ENCODE measurements at places on chromosomes 1 and 21. TPM values are rescaled to one million over a fixed set of nuclear protein-coding genes. Genes with fewer than 3 reads are reported as not detected.

DNA sequence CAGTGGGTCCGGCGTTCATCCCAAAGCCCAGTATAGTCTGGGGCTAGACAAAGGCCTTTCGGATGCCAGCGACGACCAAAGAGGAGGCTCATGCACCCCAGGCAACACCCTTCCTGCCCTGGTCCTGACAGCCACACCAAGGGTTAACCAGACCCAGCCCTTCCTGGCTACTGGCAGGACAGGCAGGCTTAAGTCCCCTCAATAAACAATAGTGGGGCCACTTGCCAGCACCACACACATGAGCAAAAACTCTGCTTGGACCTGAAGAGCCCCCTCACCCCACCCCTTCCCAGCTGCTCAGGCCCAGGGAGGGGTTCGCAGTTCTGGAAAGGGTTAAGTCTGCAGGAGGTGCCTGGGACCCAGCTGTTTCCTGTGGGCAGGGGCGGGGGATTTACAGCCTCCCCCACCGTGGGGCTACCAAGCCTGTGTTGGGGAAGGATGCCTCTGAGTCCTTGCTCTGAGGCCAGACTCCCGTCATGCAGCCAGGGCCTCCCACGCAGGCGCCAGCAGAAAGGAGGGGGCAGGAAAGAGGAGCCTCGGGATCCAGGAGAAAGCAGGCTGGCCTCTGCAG lies 18.2 kb downstream of the PHLDA3 start:
- peak; percentile 69 for DNase-seq
- peaks cover 34% of the 10 kb centered on the region for H3K4me1 ChIP-seq
- H3K36me3 ChIP-seq = no peaks in the 10 kb centered on the region
- H3K27ac ChIP-seq = no peak overlapping the region
- H3K27me3 ChIP-seq = no peaks in the 10 kb centered on the region

GRCh38 chr1:38529946-38530345 lies 329.6 kb downstream of the RRAGC start:
- H3K27ac ChIP-seq = no peak overlapping the region
- H3K4me1 ChIP-seq = peaks cover 4% of the 10 kb centered on the region
- no peaks in the 10 kb centered on the region for H3K36me3 ChIP-seq
- peaks cover 50% of the 10 kb centered on the region for H3K27me3 ChIP-seq

GRCh38 chr1:60283690-60284089 lies 210.1 kb upstream of the C1orf87 start:
- no peak overlapping the region for H3K4me3 ChIP-seq
- DNase-seq = no peak
- H3K4me1 ChIP-seq = peaks cover 20% of the 10 kb centered on the region
- H3K27me3 ChIP-seq = no peaks in the 10 kb centered on the region
- H3K27ac ChIP-seq = no peak overlapping the region

DNA sequence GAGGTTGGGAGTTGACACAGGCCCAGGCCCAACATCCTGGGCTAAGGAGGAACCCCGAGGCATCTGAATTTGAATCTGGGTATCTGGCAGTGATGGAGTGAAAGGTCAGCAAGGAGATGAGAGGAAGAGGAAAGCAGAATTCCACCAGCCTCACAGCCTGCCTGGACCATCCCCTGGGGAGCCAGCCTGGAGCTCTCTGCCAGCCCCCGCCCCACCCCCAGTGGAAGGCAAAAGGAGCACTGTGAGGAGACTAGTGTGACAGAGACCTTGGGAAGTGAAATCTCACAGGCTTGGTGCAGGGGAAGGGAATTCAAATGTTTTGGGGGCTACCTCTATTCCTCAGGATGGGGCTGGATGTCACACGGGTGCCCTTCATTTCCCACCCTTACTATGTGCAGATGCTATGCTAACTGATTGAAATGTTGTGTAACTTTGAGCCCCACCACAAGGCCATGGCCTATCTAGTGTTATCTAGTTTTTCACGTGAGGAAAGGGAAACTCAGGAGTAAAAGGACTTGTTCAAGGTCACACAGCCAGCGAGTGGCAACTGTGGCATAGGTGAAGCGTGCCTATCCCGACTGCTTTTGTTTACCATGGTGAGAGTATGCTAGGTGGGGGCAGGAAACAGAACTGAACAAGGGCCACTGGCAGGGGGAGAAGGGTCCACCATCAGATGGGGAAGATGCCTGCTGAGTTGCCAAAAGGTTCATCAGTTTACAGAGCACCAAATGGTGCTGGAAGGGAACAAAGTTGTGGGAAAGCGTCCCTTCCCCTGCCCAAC lies 29.8 kb downstream of the AHDC1 start:
- no peaks in the 10 kb centered on the region for H3K36me3 ChIP-seq
- peak overlapping the region; percentile 95 for H3K27ac ChIP-seq
- H3K4me1 ChIP-seq = peaks cover 57% of the 10 kb centered on the region
- H3K27me3 ChIP-seq = no peaks in the 10 kb centered on the region
- DNase-seq = no peak

DNA sequence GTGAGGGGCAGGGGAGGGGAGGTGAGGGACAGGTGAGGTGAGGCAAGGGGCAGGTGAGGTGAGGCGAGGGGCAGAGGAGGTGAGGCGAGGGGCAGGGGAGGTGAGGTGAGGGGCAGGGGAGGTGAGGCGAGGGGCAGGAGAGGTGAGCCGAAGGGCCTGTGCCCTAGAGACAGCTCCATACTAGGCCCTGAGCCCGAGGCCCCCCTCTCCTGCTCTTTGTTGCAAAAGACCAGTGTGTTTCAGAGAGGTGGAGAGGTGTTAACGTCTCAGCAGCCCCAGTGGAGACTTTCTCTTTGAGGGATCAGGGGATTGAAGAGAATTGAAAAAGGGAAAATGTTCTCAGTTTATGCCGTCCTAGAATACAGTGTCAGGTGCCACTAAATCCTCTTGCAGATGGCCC lies 44.2 kb downstream of the EPHB2 start:
- H3K4me1 ChIP-seq = peaks cover 59% of the 10 kb centered on the region
- no peak overlapping the region for H3K4me3 ChIP-seq
- no peak for DNase-seq
- H3K27ac ChIP-seq = peak overlapping the region; percentile 52
- H3K27me3 ChIP-seq = no peaks in the 10 kb centered on the region

GRCh38 chr1:59752556-59753414 lies 62.0 kb upstream of the HOOK1 start:
- H3K27ac ChIP-seq = no peak overlapping the region
- H3K36me3 ChIP-seq = no peaks in the 10 kb centered on the region
- DNase-seq = no peak
- no peaks in the 10 kb centered on the region for H3K27me3 ChIP-seq
- H3K4me3 ChIP-seq = no peak overlapping the region

GRCh38 chr1:81484284-81484683 lies 316.4 kb upstream of the ADGRL2 start:
- peaks cover 3% of the 10 kb centered on the region for H3K27me3 ChIP-seq
- no peak overlapping the region for H3K4me3 ChIP-seq
- no peaks in the 10 kb centered on the region for H3K4me1 ChIP-seq
- H3K36me3 ChIP-seq = peaks cover 6% of the 10 kb centered on the region

DNA sequence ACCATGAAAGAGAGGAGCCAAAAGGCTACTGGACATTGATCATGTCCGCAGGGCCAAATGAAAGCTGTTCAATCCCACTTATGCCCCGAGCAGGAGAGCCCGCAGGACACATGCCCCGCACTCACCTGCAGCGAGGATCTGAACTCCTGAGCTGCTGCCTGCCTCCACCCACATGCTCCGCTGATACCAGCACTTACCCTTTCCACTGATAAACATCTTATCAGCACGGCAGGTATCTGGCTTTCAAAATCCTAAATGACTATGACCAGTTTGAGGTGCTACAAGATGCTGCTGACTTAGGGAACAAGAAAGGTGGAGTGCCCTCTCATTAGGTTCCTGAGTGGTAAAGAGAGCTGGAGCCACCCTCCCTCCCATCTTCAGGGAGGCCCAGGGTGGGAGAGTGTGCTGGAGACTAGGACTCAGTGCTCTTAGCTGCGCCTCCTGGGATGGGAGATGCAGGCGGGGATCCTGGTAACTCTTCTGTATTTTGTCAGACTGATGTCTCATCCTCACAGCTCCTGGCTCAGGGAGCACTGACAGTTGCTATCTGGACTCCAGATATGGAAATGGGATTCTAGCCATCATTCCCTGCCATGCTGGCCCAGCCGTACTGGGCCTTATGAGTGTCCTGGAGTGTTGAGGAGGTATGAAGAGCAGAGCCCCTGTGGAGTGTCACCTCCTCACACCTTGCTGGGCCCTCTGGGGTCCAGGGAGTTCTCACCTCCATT lies 86.4 kb upstream of the F3 start:
- peaks cover 23% of the 10 kb centered on the region for H3K4me1 ChIP-seq
- DNase-seq = no peak
- no peaks in the 10 kb centered on the region for H3K27me3 ChIP-seq
- H3K27ac ChIP-seq = no peak overlapping the region
- no peak overlapping the region for H3K4me3 ChIP-seq
- peaks cover 1% of the 10 kb centered on the region for H3K36me3 ChIP-seq

DNA sequence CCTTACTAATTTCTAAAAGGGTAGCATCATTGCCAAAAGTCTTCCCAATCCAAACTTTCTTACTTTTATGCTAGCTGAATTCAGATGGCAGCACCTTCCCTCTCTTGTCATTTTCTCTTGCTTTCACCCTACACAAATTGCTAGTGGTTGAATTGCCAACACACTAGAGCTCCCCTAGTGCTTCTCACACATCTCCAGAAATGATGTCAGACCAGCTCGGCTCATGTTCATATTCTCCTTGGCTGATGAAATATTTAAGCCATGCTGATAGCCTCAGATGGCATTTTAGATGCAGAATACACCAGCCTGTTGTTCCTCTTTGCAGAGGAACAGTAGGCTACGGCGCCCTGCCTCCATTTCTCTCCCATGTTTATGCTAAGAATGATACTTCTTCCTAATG lies 256.9 kb downstream of the PTBP2 start:
- peaks cover 18% of the 10 kb centered on the region for H3K4me1 ChIP-seq
- no peaks in the 10 kb centered on the region for H3K36me3 ChIP-seq
- DNase-seq = no peak
- H3K27ac ChIP-seq = no peak overlapping the region
- H3K27me3 ChIP-seq = peaks cover 3% of the 10 kb centered on the region
- H3K4me3 ChIP-seq = no peak overlapping the region

GRCh38 chr1:61607448-61607847 lies 117.5 kb downstream of the TM2D1 start:
- DNase-seq = no peak
- H3K27me3 ChIP-seq = no peaks in the 10 kb centered on the region
- no peak overlapping the region for H3K4me3 ChIP-seq
- no peaks in the 10 kb centered on the region for H3K36me3 ChIP-seq

- H3K27ac ChIP-seq = no peak overlapping the region
- no peak overlapping the region for H3K4me3 ChIP-seq
- no peak for DNase-seq
- H3K36me3 ChIP-seq = peaks cover 3% of the 10 kb centered on the region
- H3K4me1 ChIP-seq = peaks cover 34% of the 10 kb centered on the region
These were observed 17.6 kb upstream of the ALDH4A1 start for GRCh38 chr1:18919956-18920355.

DNA sequence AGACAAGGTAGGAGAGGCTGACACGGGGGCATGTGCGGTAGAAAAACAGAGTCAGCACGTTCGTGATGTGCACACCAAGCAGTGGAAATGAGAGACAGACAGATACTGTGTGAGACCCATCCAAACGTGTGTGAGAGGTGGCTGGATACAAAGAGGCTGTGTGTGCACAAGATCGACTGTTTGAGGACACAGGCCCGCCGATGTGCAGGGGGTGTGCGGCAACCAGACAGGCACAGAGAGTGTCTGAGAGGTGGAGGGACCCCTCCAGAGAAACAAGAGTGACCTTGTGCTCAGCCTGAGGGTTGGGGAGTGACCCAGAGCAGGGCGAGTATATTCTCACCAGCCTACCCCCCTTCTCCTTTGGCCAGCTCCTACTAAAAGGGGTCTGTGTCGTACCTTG lies 97.8 kb upstream of the IPO9 start:
- H3K4me3 ChIP-seq = no peak overlapping the region
- no peak for DNase-seq
- no peak overlapping the region for H3K27ac ChIP-seq

DNA sequence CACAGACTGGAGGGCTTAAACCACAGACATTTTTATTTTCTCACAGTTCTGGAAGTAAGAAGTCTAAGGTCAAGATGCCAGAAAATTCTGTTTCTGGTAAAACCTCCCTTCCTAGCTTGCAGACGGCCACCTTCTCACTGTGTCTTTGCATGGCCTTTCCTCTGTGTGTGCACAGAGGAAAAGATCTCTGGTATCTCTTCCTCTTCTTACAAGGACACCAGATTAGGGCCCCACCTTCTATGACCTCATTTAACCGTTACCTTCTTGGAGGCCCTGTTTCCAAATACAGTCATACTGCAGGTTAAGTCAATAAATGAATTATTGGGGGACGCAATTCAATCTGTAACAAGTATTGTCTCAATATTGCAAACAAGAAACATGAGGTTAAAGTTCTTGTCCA lies 63.0 kb upstream of the PRDX6 start:
- H3K4me1 ChIP-seq = no peaks in the 10 kb centered on the region
- no peak for DNase-seq
- no peak overlapping the region for H3K27ac ChIP-seq
- no peaks in the 10 kb centered on the region for H3K36me3 ChIP-seq

DNA sequence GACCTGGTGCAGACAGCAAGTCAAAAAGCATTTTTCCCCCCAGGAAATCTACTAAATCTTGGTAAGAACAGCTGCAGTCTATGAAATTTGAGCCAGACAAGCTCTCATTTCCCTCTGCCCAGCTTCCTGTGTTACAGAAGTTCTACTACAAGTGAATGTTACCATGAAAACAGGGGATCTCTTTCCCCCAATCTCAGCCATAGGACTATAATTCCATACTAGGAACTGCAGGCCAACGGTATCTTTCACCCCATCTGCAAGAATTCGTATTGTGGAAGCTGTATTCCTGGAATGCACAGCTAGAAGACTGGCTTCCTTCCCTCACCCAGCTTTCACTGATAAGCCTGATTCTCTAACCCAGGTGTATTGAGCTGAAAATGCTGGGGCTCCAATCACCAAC lies 1655.4 kb downstream of the BRINP3 start:
- DNase-seq = no peak
- no peaks in the 10 kb centered on the region for H3K27me3 ChIP-seq
- H3K36me3 ChIP-seq = no peaks in the 10 kb centered on the region
- peak overlapping the region; percentile 35 for H3K27ac ChIP-seq
- peak overlapping the region; percentile 44 for H3K4me3 ChIP-seq
- H3K4me1 ChIP-seq = peaks cover 20% of the 10 kb centered on the region

- no peaks in the 10 kb centered on the region for H3K36me3 ChIP-seq
- H3K4me3 ChIP-seq = peak overlapping the region; percentile 81
- peak overlapping the region; percentile 95 for H3K27ac ChIP-seq
- H3K27me3 ChIP-seq = no peaks in the 10 kb centered on the region
- DNase-seq = peak; percentile 51
- H3K4me1 ChIP-seq = peaks cover 59% of the 10 kb centered on the region
These were observed 755 bp downstream of the SCMH1 start for GRCh38 chr1:41241354-41241748.

GRCh38 chr1:70874063-70874462 lies 173.6 kb downstream of the PTGER3 start:
- H3K4me1 ChIP-seq = peaks cover 12% of the 10 kb centered on the region
- H3K27me3 ChIP-seq = no peaks in the 10 kb centered on the region
- no peaks in the 10 kb centered on the region for H3K36me3 ChIP-seq
- no peak overlapping the region for H3K4me3 ChIP-seq
- H3K27ac ChIP-seq = peak overlapping the region; percentile 80

- peaks cover 33% of the 10 kb centered on the region for H3K4me1 ChIP-seq
- no peak for DNase-seq
- H3K36me3 ChIP-seq = no peaks in the 10 kb centered on the region
- peaks cover 3% of the 10 kb centered on the region for H3K27me3 ChIP-seq
These were observed at the start of gene TMEM125 for GRCh38 chr1:43269627-43270375. Gene TMEM125, plus strand, starts transcription at chr1:43269983. Its CDS starts 2,740 bp downstream, at chr1:43272723.

GBP2 gene
- 4.4 TPM for total RNA-seq

MSH4 gene
- 0.29 TPM for total RNA-seq

RNU1-4 gene
- 3,937 TPM for total RNA-seq

DYRK3 gene
- 4.6 TPM for total RNA-seq

TEDDM1 gene
- not detected for total RNA-seq

NTNG1 gene
- total RNA-seq = 0.73 TPM

CPLANE2 gene
- 10.7 TPM for total RNA-seq

PTPRC gene
- total RNA-seq = not detected

DMRTA2 gene
- not detected for total RNA-seq
